ENCODE measurements at places on chromosomes 2 and 18.

DNA sequence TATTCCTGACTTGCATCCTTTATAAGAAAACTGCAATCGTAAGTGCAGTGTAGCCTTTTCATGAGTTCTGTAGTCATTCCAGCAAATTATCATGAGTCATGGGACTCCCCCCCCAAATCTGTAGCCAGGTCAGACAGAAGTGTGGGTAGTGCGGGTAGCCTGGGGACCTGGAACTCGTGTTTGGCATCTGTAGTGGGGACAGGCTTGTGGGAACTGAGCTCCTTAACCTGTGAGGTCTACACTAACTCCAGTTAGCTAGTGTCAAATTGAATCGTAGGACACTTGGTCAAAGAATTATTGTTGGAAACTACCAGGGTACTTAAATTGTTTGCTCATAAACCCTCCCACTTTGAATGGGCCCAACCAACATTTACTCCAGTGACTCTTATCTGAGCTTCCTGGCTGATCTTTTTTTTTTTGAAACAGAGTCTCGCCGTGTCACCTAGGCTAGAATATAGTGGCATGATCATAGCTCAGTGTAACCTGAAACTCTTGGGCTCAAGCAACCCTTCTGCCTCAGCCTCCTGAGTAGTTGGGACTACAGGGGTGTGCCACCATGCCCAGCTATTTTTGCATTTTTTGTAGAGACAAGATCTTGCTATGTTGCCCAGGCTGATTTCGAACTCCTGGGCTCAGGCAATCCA is 12.4 kb downstream of the PFN4 start:
- no peak for DNase-seq

DNA sequence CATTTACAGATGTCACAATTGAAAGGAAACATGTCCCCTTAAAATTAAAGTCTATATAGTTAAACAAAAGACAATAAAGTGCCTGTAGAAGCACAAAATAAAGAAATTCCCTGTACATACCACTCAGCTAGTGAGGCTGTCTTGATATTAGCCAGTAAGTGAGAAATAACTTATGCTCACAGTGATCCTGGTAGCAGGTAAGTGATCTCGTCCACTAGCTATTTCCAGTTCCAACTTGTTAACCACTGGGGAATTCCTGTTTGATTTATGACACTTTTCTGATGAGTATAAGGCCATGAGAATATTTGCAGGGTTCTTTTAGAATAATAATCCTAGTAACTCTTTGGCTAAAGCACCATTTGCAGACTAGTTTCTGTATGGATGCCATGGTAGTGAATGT is 127.9 kb upstream of the PGAP1 start:
- DNase-seq: no peak

- no peak for DNase-seq
These were observed 83.1 kb downstream of the HS6ST1 start for GRCh38 chr2:128235581-128235980.

DNA sequence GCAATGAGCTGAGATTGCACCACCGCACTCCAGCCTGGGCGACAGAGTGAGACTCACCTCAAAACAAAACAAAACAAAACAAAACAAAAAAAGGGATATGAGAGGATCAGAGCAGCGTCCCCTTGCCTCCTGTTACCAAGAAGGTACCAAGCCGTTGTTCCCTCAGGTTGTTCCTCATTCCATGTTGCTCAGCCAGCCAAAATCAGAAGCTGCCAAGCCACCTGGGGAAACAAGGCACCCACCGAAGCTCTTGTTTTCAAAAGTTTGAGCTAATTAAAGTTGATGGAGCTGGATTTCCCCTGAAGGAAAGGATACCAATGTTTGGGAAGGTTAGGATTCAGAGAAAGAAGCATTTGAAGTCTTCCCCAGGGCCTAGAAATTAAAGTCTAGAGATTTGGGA is 21.8 kb upstream of the STEAP3 start:
- no peak for DNase-seq

DNA sequence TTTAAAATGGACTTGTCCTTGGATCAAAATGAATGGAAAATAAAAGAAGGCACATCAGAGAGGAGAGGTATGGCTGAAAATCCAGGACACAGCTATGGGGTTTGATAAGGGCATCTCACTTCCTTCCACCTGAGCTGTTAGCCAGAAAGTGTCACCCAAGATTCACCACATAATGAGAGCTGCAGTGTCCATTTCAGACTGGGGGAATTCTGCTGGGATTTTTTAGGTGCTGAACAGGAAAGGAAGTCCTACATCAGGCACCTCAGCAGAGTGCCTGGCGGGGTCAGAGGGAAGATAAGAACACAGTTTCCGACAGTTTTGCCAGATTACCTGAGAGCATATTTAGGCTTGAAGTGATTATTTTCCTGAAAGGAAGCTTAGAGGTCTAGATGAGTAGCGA is 187.6 kb upstream of the HNMT start:
- no peak for DNase-seq

- DNase-seq: no peak
These were observed 341.2 kb downstream of the ALK start for GRCh38 chr2:29580223-29580622.

DNA sequence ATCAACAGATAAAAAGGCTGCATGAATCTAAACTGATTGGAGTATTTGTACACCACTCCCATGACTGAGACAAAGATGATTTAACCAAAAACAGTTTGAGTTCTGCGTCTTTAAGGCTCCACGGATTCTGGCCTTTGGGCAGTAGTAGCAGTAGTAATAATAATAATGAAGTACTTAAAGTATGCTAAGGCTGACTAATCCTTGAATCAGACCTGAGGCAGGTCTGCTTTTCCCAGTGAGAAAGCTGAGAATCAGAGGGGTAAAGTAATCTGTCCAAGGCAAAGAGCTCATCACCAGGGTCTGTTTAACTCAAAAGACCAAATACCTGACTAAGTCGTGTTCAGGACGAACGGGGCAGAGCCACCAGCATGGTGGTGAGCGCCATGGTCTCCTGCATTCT is 61.4 kb downstream of the ID2 start:
- no peak for DNase-seq

DNA sequence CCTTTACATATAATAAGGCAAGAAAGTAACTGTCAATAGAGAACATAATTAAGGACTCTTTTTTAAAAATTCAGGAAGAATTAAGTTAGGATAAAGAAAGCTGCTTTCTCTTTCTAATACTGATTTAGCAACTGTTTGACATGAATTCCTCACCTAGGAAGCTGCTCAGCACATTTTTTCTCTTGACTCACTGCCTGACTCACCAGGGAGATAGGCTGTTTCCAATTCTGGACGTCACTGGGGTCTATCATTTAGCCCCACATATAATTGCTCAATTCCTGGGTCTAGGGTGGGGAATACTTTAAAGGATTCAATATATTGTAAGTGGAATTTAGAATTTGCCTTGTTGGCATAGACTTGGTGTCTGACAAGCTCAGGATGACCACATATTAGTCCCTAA is 50.8 kb upstream of the UGP2 start:
- no peak for DNase-seq

DNA sequence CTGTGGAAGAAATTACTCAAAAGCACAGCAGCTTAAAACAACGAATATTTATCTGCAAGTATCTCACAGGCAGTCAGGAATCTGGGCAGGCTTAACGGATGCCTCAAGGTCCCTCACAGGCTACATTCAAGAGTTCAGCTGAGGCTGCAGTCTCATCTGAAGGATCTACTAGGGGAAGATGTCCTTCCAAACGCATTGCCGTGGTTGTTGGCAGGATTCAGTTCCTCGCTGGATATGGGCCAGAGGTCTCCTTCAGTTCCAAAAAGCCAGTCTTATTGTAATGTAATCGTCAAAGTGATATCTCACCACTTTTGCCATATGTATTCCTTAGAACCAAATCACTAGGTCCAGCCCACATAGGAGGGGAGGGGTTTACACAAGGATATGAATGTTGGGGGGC is 98.2 kb upstream of the EPAS1 start:
- no peak for DNase-seq

DNA sequence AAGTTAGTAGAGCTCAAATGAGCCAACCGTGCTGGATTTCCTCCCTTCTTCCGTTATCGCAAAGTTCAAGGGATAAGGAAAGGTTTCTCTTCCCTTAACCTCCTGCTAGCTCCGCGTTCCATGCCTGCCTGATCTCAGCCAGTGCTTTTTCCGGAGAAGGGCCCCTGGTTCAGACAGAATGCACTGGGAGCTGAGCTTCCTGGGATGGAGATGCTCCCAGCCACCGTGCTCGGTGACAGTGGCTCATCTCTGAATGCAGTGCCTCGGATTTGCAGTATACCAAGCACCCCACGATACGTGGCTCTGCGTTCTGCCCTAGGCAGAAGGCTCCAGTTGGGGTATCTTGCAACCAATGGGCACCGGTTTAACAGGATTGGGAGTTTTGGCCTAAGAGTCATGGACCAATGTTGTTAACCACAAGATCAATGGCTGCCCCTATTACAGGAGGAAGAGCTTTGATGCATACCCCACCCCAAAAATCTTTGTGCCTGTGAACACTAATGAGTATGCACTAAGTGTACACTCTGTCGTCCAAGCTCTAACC is 876 bp downstream of the CNTNAP5 start:
- DNase-seq: no peak

- no peak for DNase-seq
These were observed 49.9 kb downstream of the ALPK2 start for GRCh38 chr18:58578835-58579560.

- no peak for DNase-seq
These were observed 4.4 kb downstream of the TBR1 start for GRCh38 chr2:161420406-161421074.

DNA sequence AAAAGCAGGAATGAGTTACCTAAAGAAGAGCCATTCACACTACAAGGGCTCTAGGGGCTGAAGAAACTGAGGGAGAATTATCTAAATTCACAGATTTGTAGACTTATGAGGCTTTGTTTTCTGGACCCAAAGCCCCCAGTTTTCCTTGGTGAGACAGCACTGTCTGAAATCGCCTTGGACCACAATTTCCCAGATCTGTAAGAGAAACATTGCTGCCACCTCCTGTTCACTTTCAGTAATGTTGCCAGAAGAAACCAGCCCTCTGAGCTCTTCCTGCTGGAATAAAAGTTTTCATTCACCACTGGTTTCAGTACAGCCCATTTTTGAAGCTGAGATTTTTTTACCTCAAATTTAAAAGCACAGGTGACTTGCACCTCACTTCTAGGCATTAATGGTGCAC is 169.2 kb downstream of the CDH20 start:
- no peak for DNase-seq

DNA sequence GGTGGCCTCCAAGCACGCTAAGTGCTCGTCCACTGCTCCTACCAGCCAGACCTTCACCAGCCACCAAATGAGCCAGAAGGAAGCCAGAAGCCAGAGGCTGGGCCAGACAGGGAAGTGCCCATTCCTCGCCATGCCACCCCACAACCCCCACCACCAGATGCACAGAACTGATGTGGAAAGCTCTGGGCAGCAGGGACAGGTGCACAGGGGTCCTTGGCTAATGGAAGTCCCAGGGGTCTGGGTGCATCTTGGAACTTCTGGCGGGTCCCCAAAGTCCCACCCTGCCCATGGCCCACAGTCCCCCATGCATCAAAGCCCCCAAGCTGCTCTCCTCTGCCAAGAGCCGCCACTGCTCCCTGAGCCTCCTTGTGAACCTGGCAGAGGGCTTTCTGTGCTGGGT is 173.1 kb upstream of the ID2 start:
- no peak for DNase-seq

DNA sequence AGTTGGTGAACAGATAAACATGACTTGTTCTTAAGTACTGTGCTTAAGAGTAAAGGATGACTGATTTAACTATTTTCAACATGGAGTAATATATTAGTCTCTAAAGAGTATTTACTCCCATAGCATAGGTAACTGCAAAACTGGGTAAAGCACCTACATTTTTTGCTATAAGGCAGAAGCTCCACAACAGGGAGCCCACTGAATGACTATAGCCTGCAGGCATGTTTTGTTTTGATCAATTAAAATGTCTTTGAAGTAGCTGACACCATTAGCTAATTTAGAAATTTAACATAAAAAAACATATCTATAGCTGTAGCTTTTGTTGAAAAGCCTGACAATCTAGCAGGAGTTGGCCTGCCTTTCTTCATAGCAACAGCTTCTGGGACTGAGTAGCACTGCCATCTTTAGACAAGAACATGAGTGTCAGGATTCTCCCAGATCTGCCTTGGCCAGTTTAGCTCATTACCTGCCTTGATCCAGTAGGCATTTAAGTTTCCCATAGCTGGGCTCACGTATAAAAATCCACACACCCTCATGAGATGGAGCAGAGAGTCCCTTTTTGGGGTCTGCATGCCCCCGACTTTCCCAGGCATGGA is 1935.1 kb upstream of the PIK3C3 start:
- no peak for DNase-seq

DNA sequence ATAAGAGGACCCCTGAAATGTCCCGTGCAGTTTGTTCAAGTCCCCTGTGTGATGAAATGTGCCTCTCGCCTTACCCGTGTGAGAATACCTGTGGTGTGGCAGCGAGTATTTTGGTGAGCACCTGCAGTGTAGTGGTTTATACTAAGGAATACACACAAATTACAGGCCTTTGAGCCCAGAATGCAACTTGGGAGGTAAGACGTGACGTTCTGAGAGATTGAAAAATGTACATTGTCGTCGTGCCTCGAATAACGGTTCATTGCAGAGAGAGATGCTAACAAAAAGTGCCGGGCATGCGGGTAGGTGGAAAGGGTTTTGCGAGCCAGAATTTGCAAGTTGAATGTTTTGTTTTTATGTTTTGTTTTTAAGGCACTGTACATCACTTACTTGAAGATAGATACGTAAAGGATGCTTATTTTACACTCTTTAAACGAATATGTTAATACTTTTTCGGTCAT is 867 bp downstream of the RBBP8 start:
- no peak for DNase-seq

- no peak for DNase-seq
These were observed 47.8 kb upstream of the REG3G start for GRCh38 chr2:78977661-78978145.
